ENCODE measurements at places on chromosomes 12 and 14. TPM values are rescaled to one million over a fixed set of nuclear protein-coding genes. Genes with fewer than 3 reads are reported as not detected.

DNA sequence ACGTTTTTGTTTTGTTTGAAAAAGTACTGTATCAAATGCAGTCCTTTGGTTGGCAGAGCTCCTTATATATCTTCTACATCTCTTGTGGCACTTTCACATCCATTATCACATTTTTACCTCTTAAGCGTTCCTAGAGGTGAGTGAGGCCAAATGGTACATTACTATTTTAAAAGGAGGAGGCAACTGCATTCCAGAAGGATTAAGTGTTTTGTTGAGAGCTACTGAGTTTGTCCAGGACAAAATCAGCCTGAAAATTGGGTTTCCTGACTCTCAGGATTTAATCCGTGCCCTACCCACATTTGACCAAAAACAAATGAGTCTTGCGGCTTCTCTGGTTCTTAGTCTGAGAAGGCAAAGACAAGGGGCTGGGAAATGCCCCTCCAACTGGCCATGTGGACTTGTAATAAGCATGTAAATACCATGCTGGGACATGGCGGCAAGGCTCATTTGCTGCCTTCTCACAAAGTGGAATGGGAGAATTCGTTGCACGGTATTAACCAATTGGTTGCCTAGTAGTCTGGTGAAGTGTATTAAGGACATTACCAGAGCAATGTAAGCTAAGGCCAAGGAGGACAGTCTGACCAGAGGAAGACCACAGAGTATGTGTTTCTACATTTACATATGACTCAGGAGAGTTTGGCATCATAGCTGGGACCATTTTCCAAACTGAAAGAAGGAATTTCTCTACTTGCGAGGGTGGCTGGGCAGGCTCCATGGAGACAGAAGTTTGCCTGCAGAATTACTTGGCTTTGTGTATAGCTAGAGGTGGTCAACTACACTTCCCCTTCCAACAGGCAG, 175.8 kb upstream of the PLXNC1 start:
- no peak for DNase-seq

- no peak for DNase-seq
Measured at GRCh38 chr14:22391908-22392565, 197.0 kb downstream of the DAD1 start.

DNA sequence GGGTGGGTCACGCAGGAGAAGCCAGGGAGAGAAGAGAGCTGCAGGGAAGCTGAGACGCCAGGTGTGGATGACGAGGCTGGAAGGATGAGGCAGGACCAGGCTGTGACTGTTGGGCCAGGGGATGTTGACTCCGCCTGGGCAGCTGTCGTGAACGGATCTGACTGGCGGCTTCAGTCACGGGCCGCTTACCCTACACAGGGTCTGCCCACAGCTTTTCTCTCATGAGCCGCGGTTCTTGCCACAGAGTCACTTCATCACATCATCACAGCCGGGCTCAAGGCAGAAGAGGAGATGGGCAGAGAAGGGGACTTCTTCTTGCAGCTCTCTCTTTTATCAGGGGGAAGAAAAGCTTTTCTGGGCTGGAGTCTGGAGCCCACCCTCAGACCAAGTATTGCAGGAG, 7.7 kb downstream of the CLBA1 start:
- DNase-seq = no peak

DNA sequence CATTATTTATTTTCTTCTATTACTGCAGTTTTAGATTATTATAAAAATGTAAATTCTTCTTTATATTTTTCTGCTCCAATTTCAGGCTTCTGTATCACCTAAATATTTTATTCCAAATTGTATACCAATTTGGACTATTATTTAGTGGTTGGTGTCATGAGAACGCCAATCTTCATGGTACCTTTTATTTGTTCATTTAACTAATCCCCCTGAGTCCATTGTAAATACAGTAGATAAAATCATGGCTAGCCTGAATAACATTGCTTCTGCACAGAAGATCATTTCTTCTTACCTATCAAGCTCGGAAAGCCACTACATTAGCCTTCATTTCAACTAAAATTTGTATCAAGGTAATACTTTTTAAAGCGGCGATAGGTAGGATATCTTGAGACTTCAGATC, at the start of gene OR6C75:
Gene OR6C75, plus strand, starts transcription at position 301 of the 400 bp plus-strand sequence. CDS start 2,136 bp downstream, outside the sequence.
- no peak for DNase-seq

GRCh38 chr14:77067632-77068516, 30.2 kb upstream of the CIPC start:
- peak; percentile 71 for DNase-seq

GRCh38 chr14:67763158-67763822, 53.1 kb downstream of the ZFYVE26 start:
- no peak for DNase-seq

- no peak for DNase-seq
Measured at GRCh38 chr12:18556161-18556560, 181.7 kb downstream of the PLCZ1 start.

DNA sequence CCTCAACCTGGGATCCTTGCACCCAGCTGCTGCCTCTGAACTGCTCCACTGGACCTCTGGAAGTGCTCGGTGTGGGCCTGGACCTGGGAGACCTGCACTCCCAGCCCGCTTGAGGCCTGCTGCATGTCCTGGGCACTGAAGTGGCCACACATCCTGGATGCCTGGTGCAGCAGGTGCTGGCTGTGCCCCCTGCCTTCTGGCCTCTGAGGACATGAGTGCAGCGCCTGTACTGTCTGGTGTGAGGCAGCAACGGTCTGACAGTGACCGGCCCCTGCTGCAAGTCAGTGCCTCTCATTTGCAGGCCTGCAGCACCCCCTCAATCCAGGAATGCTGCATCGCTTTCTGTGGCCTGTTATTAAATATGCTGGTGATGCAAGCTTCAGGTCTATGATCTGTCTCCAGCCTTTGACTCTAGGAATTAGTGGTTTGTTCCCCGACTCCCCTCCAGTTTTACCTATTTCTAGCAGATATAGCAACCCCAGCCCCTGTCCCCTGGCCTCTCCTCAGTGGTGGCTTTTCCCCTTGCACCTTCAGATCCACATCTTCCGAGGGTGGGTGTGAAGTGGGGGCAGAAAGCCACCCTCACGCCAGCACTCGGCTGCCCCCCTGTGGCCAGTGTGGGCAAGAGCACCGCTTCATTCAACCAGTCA, 3.6 kb downstream of the SMIM41 start:
- DNase-seq = peak; percentile 69

DNA sequence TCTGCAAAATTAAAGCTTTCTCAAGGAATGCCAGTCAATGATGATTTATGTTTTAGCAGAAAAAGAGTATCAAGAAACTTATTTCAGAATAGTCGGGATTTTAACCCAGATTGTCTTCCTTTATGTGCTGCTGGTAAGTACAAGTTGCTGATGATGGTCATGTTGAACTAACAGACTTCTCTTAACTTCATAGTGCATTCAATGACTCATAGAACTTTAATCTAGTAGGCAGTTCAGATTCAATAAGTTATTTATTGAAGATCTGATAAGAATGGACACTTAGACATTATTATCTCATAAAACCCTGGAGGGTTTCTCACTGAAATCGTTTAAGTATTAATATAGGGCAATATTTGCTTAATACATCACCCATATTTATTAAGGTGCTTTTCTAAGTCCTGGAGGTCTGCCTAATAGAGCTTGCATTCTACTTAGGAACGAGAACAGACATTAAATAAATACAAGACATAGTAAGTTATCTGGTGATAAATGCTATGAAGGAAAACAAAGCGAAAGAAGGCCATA, 33.8 kb downstream of the TOGARAM1 start:
- no peak for DNase-seq

DNA sequence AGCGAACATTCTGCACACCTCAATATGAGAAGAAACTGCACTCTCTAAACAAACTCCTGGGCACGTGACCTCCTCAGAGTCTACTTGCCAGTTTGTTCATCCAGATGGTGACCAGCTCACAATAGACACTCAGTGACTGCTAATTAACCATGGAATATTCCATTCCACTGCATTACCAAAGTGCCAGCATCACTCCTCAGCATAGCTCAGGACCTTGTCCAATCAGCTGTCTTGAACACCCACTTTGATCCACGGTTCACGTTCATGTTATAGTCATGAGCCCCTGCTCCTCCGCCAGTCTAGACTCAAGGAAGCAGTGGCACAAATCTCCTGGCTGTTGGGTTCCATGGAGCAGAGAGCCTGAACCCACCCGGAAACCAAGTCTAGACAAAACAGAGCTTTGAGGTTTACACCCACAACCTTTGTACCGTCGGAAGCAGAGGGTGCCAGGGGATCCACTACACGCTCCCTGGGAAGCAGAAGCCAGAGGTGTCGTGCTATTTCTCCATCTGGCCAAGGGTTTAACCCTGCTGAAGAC, 285.3 kb downstream of the ZFP36L1 start:
- peak; percentile 22 for DNase-seq

- peak; percentile 47 for DNase-seq
Measured at GRCh38 chr14:35285168-35286002, 6.8 kb upstream of the PSMA6 start.

- DNase-seq = no peak
Measured at GRCh38 chr12:58889557-58889956, 30.7 kb downstream of the LRIG3 start.

DNA sequence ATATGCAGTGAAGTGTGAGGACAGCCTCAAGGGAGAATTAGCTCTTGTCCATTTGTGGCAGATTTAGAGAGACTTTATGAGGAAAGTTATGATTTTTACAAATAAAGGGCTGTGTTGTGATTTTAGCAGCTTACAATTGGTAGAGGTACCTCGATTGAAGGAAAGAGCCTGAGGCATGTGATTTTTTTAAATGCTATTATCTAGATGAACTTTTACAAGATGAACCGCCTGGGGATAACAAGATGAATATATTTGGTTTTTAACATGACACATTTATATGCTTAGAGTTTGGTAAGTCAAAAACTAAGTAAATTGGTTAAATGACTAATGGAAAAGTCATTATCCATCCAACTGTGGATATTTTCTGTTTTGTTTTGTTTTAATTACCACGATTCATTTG, 52.6 kb downstream of the AEBP2 start:
- no peak for DNase-seq

- DNase-seq = no peak
Measured at GRCh38 chr12:75759842-75760572, 248.6 kb upstream of the KRR1 start.

GRCh38 chr14:57420986-57421385, 30.6 kb downstream of the NAA30 start:
- no peak for DNase-seq

- DNase-seq = no peak
Measured at GRCh38 chr12:31321897-31322228, 4.1 kb downstream of the SINHCAF start.

- DNase-seq = no peak
Measured at GRCh38 chr14:68401855-68402254, 391.0 kb downstream of the ZFP36L1 start.

GRCh38 chr12:29389295-29389919, 8.4 kb upstream of the ERGIC2 start:
- no peak for DNase-seq

GRCh38 chr12:13187399-13187798, 9.1 kb upstream of the EMP1 start:
- no peak for DNase-seq

DNA sequence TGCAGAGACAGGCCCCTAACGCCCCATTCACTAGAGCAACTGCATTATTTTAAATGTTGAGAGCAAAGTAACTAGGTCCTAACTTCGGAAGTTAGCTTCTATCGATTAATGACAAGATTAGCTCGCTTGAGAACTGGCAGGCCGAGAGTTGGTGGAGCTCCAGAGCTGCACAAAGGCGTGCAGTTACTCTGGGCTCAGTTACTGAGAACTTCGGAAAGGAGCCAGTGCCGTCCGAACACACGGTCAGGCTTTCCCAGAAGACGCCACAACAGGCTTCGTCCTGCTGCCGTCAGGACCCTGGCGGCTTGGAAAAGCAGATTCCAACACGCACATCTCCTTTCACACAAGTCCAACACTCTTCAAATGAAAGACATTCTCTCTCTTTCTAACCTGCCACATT, 45.4 kb upstream of the TESC start:
- DNase-seq = no peak

MGST1 gene
- not detected for total RNA-seq

GPR84 gene
- total RNA-seq = 1.2 TPM

ADCY4 gene
- 1.6 TPM for total RNA-seq

CLMN gene
- 2.6 TPM for total RNA-seq

SLC22A17 gene
- total RNA-seq = 3.5 TPM

MEG3 gene
- total RNA-seq = not detected

PRR4 gene
- total RNA-seq = not detected

SMIM41 gene
- not detected for total RNA-seq

NRIP2 gene
- not detected for total RNA-seq

Measured in activated naive CD4-positive, alpha-beta T cell treated with anti-CD3 and anti-CD28 coated beads for 36 hours (primary cell).